ENCODE measurements at places on chromosomes 4 and X.

- no peak for DNase-seq
These were observed 30.6 kb downstream of the CLRN2 start for GRCh38 chr4:17545374-17546140.

GRCh38 chrX:85243761-85244449 is at the start of the genes SATL1 and ZNF711:
SATL1 (minus strand) TSS chrX:85243779; CDS start chrX:85108968, 134,811 bp downstream.
ZNF711 (plus strand) TSS chrX:85243991; CDS start chrX:85247573, 3,582 bp downstream.
- peak; percentile 14 for DNase-seq

DNA sequence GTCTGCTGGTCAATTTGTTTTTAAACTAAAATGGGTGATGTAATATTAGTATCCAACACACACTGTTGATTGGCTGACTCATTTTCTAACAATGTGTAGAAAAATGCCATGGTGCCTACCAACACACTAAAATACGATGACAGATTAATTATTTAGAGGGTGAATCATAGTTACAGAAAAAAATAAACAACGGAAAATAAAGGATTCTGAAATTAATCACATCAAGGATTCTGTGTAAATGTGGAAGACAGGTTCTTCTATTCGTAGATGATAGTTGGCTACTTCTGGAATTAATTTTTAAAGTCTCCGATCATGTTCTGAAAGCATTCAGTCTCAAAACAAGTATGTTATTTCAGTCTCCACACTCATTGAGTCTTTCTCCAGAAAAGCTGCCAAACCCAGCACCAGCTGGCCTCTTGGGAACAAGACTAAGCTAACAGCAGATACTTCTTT is 8.2 kb upstream of the IQCM start:
- no peak for DNase-seq

- no peak for DNase-seq
These were observed 284.5 kb downstream of the GASK1B start for GRCh38 chr4:157888281-157888680.

GRCh38 chr4:101348995-101349800 is 1.9 kb upstream of the PPP3CA start:
- DNase-seq, result no peak

GRCh38 chr4:87101543-87102199 is 118.7 kb downstream of the KLHL8 start:
- no peak for DNase-seq

GRCh38 chrX:48694776-48695533 is 1.6 kb upstream of the SUV39H1 start:
- DNase-seq, result no peak

- no peak for DNase-seq
These were observed 118.5 kb upstream of the GUCY1A1 start for GRCh38 chr4:155548173-155548572.

GRCh38 chr4:73744203-73744602 is 3.8 kb downstream of the CXCL8 start:
- DNase-seq, result no peak

- DNase-seq, result no peak
These were observed 321.9 kb upstream of the GIMD1 start for GRCh38 chr4:106690487-106690886.

DNA sequence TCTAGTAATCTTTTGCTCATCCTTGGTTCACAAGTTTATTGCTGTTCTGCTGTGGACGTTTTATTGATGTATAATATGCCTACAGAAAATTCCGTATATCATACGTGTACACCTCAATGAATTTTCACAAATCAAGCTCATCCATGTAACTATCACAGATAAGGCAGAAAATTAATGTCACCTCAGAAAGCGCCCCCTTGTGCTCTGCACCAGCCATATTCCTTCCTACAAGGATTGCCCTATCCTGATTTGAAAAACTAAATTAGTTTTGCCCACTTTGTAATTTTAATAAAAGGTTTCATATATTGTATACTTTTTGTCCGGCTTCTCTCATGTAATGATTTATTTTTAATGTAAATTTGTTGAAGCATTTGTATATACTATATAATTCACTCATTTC is 390.8 kb downstream of the ADGRL3 start:
- DNase-seq, result no peak

GRCh38 chr4:3765271-3766035 is 732 bp upstream of the ADRA2C start:
- DNase-seq, result peak; percentile 10

GRCh38 chr4:145180298-145181090 is at the start of gene OTUD4:
OTUD4 (minus strand) TSS chr4:145180589; CDS start chr4:145179973, 616 bp downstream.
- DNase-seq, result peak; percentile 94

DNA sequence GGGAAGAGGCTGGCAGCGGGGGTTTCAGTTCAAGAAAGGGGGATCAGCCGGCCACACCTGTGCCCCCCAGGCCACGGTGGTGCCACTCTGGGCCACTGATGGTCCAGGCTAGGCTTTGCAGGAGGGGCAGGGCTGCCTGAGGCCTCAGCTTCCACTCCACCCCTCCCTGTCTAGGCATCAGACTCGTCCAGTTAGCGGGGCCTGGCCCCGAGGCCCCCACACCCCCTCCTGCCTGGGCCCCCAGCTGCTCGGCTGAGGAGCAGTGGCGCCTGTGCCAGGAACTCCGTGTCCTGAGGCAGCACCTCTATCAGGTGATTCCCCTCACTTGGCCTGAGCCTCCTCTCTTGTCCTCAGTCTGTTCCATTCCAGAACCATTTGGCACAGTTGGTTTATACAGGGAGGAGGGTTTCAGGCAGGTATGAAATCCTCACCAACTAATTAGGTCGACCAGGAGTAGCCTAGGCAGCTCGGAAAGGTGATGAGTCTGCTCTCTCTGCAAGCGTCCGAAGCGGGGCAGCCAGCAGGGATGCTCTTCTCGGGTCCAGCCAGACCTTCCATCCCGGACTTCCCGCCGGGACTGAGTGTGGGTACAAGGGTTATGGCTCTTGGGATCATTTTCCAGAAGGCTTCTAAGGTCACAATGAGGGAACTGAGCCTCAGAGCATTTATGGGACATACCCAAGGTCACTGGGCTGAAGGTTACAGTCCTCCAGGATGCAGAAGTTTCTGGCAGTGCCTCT is 2.1 kb downstream of the NSG1 start:
- no peak for DNase-seq

- no peak for DNase-seq
These were observed 62.1 kb upstream of the CCDC160 start for GRCh38 chrX:134174859-134175258.

- no peak for DNase-seq
These were observed 64.1 kb downstream of the USP11 start for GRCh38 chrX:47296766-47297365.

DNA sequence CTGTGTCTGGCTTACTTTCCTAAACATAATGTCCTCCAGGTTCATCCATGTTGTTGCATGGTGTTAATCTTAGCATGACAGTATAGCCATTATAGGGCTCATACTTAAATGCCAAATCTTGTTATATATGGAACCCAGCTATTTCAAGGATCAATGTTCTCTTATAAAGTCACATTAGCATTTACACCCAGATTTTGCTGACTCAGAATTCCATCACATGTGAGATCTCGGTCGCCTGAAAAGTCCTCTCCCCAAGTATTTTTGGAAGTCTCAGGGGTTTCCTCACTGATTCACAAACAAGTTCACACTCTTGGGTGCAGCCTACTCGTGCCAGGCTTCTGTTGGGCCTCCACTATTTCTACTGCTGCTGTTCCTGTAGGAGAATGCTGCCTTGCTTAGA is 19.9 kb upstream of the C4orf51 start:
- no peak for DNase-seq

- DNase-seq, result no peak
These were observed 6.2 kb downstream of the CD99 start for GRCh38 chrX:2697306-2697705.

DNA sequence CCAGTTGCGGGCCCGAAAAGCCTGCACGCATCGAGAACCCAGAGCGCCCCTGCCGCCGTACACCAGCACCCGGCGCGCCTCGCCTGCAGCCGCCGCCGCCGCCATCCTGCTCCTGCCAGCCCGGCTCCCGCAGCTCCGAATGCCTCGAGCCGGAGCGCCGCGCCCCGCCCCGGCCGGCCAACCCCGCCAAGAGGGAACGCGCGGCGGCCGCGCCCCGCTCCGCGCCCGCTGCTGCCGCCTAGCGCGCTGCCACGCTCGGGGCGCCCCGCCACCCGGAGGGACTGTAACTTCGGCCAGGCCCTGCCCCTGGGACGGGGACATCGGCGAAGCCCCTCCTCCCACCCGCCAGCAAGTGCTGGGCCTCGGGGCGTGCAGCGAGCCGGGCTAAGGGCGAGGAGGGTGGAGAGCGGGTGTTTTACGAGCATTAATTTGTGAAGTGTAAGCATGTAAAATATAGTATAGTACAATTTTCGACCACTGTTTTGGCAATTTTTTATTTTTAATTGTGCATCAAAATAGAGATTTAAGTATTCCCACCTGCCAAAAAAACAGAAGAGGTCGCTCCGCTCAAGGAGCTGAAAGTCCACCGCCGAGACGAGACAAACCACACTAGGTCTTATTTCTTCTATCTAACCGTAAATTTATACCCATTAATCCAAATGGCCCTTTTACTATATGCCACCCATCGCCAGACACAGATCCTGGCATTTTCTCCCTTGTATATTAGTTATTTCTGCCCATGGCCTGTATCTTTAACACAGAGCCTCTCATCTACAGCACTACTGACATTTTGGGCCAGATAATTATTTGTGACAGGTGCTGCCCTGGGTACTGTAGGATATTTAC is at the start of gene QDPR:
Gene QDPR (minus strand): TSS at position 141 of the 846 bp plus-strand sequence. CDS start 36 bp downstream, at position 105.
- DNase-seq, result peak; percentile 86

DNA sequence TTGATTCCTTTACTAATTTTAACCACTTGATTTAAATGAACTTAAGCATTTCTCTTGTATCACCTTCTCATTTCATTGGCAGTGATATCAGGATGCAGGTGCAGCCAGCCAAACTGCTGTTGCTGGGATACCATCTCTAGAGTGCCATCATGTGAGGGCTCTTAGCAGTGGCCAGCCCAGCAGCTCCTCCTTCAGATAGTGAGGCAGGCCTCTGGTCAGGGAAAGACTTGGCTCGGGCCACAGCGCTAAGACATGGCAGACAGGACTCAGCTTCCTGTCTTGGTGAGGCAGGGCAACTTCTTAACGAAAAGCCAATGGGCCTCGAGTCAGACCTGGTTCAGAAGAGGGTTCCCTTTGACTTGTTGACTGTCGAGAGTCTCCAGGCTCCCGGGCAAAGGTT is 50.0 kb downstream of the NOP14 start:
- no peak for DNase-seq

DNA sequence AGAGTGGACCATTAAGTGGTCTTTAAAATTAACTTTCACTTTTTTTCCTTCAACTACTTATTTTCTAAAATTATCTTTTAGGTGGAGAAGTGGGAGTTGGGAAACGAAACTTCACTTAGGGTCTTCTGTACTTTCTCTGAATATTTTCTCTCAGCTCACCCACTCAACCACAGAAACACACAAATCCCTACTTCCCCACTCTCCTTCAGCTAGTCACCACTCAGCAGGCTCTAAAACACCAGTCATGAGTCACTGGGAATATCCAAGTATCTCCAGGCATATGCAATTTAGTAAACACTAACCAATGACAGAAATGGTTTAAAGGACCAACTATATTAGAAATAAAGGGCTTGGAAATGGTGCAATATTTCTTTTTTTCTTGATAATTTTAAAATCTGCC is 153.0 kb upstream of the RPS6KA6 start:
- no peak for DNase-seq

DNA sequence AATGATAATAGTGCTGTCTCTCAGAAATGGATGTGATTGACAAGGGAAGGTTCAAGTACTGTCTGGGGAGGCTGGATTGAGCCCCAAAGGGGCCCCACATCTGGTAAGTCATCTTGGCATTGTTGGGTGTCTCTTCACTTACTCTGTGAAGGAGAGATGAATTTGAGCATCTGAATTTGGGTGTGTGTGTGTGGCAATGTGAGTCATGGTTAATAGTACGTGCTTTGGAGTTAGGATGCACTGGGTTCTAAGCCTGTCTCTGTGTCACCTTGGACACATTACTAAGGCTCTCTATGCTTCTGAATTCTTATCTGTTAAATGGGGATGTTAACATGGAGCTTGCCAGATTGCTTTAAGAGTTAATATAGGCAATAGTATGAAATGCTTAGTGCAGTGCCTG is 80.4 kb downstream of the FRAS1 start:
- no peak for DNase-seq

DNA sequence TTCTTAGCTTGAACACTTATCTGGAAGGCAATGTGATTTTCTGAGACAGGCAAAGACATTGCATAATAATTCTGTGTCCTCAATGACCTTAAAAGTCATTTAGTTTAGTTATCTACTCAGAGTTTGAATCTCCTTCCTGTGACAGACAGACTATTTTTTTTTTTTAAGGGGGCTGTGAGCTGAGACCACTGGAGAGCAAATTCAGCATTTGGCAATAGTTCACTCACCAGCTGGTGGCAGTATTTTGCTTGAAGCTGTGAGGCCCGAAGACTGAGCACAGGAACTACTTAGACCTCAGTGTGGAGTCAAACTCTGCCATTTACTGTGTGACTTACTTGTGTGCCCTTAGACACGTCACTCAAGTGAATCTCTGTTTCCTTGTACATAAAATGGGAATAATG is 22.9 kb upstream of the CPE start:
- peak; percentile 22 for DNase-seq

DNA sequence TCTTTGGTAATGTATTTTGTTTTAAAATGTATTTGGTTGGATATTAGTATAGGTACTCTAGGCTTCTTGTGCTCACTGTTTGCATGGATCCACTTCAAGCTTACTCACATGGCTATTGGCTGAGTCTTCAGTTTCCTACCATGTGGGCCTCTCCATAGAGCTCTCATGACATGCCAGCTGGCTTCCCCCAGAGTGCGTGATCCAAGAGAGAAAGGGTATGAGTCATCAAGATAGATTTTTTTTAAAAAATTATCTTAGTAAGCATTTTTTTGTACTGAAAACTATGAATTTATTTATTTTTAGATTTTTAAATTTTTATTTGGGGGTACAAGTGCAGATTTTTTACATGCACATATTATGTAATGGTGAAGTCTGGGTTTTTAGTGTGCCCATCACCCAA is 219.1 kb upstream of the AMOT start:
- DNase-seq, result no peak

GRCh38 chr4:173424899-173425805 is 26.2 kb upstream of the SCRG1 start:
- no peak for DNase-seq

GRCh38 chr4:15043226-15043625 is 40.9 kb downstream of the CPEB2 start:
- no peak for DNase-seq

GRCh38 chr4:177568931-177569330 is 126.7 kb upstream of the AGA start:
- no peak for DNase-seq

DNA sequence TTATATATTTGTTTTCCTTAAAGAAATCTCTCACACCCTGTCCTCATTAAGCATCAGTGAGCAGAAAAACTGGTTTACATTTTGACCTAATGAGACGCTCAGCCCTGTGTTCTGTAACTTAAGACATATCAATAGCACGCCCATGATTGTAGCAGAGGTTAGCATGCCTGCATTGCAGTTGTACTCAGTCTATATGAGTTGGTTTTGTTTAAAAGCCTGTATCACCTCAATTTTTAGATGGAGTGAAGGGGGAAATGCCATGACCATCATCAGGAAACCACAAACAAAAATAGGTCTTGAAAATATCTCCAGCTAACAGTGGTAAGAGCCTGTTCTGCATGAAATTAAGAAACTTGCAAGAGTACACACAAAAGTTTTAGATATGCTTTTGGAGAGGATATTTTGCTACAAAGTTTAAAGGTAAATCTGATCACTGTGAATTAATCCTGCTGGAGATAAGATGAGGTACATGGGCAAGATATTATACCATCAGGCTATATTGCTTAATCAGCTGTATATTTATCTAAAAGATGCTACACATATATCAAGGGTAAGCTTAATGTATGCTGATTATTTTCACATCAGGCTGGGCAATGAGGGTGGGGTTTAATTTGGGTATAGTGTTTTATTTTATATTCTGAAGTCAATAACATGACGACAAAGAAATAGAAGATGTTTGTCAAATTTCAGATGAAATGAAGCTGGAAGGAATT is 13.1 kb upstream of the COQ2 start:
- no peak for DNase-seq

Data from activated naive CD8-positive, alpha-beta T cell treated with anti-CD3 and anti-CD28 coated beads, Interleukin-2, amount 50 U/mL, for 24 hours (primary cell).